ENCODE measurements at places on chromosomes 16 and 17.

DNA sequence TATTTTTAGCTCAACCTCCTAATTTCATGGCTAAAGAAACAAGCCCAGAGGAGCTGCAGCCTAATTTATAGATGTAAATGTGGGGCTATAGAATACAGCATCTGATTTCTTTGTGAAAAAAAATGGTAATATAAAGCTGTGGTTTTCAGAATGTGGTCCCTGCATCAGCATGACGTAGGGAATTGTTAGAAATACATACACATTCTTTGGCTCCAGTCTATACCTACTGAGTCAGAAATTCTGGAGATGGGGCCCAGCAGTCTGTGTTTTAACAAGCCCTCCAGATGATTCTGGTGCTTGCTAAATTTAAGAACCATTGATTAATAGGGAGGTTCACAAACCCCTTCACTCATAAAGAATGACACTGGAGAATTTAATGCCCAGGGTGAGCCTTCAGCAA, 18.1 kb upstream of the MYH8 start:
- DNase-seq = no peak

- DNase-seq = no peak
Observed at GRCh38 chr16:61945511-61945910, 90.7 kb downstream of the CDH8 start.

DNA sequence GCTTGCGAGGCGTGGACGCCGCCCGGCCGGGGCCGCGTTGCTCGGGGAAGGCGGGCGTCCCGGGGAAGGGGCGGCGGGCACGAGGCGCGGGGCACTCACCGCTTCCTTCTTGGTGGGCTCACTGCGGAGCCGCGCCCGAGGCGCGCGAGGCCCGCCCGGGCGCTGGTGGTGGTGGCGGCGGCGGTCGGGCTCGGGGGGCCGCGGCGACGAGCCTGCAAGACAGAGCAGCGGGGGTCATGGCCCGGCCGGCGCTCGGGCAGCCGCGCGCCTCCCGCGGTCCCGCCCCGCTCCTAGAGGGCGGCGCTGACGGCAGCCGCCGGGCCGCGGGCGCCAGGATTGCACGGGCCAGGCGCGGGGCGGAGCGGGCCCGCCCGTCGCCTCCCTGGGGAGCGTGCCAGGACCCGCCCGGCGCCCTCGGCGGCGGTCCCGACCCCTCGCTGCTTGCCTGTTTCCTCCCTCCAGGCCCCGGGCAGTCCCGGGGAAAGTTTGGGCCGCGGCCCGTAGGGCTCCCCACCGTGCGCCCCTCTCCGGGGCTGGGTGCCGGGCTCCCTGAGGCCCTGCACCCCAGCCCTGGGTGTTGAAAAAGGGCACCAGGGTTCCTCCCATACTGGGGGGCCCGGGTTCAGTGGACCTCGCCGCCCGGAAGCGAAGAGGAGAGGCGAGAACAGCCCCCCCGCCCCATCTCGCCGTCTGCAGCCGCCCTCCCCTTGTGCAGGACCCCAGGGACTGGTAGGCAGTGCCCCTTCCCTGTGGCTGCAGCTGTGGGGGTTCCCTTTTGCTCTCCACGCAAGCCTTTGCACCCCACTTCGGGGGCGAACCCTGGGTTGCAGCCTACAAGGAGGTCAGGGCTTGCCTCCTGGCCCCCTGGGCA, at the start of gene C16orf74:
C16orf74 (minus strand) TSS at position 270 of the 871 bp plus-strand sequence. CDS start 15,879 bp downstream, outside the sequence.
- DNase-seq = peak; percentile 82

GRCh38 chr16:66030036-66030435, 336.5 kb upstream of the CDH5 start:
- DNase-seq = no peak

- no peak for DNase-seq
Observed at GRCh38 chr17:8647956-8648355, 17.4 kb upstream of the MYH10 start.

DNA sequence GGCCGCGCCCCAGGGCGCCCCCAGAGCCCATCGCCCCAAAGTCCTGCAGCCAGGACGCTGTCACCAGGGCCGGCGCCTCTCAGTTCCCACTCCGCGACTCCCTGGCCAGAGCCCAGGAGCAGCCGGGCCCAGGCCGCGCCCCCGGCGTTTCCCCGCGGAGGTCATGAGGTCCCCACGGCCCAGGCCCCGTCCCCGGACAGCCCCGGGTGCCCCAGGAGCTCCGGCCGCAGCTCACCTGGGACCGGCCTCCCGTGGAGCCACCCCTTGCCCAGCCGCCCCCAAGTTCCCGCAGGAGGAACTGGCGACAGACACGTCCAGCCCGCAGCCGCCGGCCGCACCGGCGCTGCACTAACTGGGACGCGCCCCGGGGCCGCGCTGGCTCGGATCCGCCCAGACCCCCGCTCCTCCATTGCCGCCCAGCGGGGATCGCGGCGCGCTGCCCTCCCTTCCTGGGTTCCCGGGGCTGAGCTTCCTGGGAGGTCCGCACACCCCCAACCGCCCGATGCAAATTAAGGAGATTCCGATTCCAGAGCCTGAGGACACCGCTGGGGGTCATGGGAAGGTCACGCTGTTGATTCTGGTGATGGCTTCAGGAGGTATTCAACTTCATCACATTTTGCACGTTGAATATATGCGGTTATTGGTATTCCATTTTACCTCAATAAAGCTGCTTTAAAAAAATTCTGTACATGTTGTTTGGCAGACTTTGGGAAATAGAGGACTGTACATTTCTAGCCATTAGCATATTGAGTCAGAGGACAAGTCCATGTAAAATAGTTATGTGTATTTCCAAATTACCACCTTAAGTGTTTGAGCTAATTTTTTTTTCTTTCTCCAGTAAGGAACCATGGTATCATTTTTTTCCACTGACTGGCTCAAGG, 9.9 kb downstream of the AHSP start:
- DNase-seq = no peak

- peak; percentile 83 for DNase-seq
Observed at GRCh38 chr17:81322271-81323082, 27.4 kb upstream of the SLC38A10 start.

- no peak for DNase-seq
Observed at GRCh38 chr16:74837056-74837455, 62.4 kb upstream of the FA2H start.

- DNase-seq = no peak
Observed at GRCh38 chr17:57669671-57670529, 75.2 kb downstream of the CCDC182 start.

- no peak for DNase-seq
Observed at GRCh38 chr17:42345396-42346073, 42.7 kb downstream of the STAT3 start.

DNA sequence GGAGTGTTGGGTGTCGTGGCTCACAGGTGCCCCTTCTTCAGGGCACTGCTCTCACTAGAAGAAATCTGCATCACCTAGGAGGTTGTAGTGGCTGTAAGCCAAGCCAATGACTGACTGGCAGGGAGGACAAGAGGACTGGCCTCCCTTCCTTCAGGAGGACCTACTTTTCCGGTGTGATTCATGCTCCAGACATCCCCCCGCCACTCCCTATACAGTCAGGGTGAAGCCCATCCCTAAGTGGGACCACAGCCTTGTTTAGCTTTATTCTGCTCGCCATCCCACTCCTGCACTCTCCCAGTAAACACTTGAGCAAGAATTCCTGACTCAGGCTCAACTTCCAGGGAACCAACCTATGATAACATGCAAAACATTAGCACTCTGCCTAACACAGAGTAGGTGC, 67.0 kb downstream of the PLCG2 start:
- DNase-seq = peak; percentile 32

GRCh38 chr17:81037026-81037797, 2.3 kb downstream of the BAIAP2 start:
- DNase-seq = no peak

GRCh38 chr17:80471922-80472321, 4.5 kb downstream of the NPTX1 start:
- no peak for DNase-seq

DNA sequence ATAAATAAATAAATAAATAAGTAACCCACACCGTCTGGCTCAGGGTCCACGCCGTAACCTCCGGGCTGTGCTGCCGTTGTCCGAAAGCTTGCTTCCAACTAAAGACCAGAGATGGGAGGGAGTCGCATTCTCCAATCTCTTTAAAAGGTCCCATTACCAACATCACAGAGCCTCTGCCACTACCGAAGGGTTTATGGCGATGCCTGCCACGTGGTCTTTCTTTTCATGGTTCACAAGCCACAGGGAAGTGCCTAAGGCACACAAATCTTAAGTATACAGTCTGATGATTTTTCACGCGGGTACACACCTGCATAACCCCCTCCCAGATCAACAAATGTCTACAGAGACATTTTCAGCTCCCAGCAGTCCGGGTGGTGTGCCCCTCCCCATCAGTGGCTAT, 1.4 kb downstream of the COTL1 start:
- no peak for DNase-seq

GRCh38 chr16:4245077-4245791, 3.4 kb upstream of the SRL start:
- DNase-seq = no peak

- no peak for DNase-seq
Observed at GRCh38 chr17:79478051-79478461, 132.8 kb downstream of the RBFOX3 start.

DNA sequence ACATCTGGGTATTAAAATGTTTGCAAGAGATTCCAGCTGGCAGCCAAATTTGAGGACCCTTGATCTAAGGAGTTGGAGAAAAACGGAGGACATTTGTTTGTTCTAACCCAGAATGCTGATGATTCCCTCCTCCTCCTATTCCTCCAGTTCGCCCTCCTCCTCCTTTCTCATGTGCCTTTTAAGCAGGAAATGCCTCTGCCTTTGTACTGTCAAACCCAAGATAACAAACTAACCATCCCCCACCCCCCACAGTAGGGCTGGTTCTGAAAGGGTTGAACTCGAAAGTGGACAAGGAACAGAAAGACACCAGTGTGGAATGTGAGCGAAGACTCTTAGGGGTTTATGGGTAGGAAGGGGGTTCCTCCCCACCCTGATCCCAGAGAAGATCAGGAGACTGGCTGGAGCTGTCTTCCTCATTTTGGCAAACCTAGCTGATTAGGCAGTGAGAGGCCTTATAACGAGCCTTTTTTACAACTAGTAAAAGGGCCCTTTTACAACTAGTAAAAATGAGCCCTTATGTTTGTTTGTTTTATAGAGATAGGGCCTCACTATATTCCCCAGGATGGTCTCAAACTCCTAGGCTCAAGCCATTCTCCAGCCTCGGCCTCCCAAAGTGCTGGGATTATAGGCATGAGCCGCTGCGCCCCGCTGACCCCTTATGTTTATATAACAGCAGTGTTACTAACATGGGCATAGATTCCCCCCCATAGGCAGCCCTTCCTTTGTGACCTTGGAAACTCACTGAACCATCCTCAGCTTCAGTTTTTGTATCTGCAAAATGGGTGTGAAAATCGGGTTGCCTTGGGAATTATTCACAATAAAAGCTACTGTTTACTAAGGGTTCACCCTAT, 975 bp downstream of the CHD9 start:
- peak; percentile 19 for DNase-seq

- no peak for DNase-seq
Observed at GRCh38 chr16:59391617-59392364, 657.7 kb upstream of the GOT2 start.

DNA sequence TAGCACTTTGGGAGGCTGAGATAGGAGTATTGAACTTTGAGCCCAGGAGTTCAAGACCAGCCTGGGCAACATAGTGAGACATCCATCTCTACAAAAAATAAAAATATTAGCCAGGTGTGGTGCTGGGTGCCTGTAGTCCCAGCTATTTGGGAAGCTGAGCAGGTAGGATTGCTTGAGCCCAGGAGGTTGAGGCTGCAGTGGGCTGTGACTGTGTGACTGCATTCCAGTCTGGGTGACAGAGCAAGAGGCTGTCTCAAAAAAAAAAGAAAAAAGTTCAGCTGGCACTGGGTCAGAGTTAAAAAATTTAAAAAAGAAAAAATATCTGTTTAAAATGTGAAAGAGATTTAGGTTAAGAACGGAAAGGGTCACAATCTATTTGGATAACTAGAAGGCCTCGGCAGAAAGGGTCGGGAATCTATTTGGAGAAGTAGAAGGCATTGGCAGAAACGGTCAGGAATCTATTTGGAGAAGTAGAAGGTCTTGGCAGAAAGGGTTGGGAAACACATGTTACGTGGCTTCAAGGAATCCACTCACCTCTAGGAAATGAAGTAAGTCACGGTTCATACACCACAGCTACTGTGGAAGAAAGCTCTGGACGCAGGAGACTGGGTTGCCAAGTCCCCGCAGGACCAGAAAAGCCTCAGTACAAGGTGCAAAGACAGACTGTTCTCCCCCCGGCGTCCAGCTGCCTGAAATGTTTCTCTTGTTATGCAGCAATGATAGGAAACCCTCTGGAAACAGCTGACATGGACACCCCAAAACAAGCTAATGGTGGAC, 25.3 kb downstream of the LMF1 start:
- no peak for DNase-seq

DNA sequence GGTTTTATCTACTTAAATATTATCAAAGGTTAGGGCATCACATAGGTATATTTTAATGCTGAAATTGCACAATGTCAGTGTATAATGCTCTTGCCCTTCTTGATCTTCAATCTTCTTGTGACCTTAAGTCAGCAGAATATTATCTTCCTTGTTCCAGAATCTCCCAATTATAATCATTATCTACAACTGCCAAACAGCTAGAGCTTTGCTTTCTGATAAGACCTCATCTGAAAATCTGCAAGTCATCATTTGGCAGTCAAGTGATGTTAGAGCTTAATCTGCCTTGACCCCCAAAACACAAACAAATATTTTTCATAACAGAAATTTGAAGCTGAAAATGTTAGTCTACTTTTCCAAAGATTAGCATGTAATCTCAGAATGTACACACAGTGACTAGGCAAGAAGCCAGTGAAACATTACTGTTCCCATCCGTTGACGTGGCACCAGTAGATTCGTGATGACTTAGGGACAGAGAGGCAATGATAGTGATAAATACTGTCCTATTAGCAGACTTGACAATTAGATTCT, 19.8 kb downstream of the REXO5 start:
- DNase-seq = no peak

- no peak for DNase-seq
Observed at GRCh38 chr16:53766304-53767016, 62.5 kb downstream of the FTO start.

DNA sequence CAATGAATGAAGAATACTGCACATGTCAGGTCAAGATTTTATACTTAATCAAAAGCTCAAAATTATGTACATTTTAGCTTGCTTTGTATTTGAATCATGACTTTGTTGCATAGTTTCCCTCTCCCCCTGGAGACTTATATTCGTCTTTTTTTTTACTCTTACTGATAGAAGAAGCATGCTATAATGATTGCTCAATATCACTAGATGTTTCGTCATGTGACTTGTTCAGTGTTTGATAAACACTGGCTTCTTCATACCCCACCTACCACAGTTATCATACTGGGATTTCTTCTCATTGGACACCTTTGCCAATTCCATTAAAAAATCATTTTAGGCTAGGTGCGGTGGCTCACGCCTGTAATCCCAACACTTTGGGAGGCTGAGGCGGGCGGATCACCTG, 148.7 kb downstream of the FTO start:
- DNase-seq = no peak

DNA sequence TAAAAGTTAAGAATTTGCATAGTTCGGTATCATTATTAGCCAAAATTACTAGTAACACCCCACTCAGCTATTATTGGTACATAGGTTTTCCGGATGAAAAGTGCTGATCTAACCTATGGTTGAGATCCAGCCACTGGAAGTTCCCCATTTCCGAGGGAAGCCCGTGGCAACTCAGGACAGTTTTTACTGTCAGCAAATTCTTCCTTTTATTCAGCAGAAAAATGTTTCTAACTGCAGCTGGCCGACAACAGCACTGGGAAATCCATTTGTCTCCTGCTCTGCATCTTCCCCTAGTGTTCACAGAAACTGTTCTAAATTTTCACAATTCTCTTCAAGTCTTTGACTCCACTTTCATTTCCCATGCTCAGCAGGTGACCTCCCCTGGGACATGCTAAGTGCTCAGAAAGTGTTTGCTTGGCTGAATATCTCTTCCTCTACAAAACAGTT, 15.5 kb upstream of the MMD start:
- DNase-seq = no peak

Data from H54 (cell line).